ENCODE measurements at places on chromosomes 7 and 10.

- DNase-seq: no peak
These were observed 46.1 kb upstream of the GRB10 start for GRCh38 chr7:50828801-50829200.

DNA sequence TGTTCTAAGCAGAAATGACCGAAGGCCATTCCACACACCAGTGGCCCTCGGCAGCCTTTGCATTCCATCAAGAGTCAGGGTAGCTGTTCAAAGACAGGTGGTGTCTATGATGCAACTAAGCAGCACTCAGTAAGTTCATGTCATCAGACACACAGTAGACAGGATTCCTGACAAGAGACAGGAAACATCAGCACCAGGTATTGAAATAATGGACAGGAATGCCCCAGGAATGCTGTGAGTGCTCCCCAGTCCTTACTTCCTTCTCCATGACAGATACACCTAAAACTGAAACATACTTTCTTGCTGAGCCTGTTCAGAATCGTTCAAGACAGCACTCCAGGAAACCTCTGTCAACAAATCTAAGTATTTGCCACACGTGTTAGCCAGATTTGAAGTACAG is 204.4 kb downstream of the TPST1 start:
- DNase-seq: no peak

DNA sequence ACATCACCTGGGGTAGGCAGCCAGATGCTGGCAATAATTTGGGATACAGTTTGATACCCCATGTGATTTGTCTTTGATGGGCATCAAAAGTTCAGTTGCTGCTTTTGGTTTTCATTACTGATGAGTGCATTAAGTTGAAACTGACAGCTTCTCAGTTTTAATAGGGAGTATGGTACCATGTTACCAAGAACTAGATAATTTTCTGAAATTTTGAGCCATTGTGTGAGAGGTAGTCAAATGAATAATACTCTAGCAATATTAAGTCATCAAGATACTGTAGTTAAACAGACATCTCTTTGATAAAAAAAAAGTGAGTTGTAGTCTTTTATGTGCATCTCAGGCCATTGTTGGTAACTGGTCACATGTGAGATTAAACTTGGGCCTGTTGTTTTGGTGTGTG is 71.5 kb downstream of the ST7 start:
- no peak for DNase-seq

DNA sequence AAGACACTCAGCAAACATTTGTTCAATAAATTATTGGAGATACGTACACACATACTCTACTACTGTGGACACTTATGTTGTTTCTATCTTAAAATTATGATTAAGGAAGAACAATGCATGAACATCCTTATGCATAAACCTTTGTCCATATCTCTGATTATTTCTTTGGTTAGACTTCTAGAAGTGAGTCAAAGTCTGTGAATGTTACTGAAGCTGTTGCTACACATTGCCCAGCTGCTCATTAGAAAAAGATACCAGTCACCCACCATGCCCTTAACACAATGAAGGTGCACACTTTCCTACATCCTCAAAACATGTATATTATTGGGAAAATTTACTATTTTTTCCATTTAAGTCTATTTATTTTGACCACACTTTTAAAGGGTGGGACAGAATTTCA is 1.4 kb upstream of the CLRN3 start:
- no peak for DNase-seq

DNA sequence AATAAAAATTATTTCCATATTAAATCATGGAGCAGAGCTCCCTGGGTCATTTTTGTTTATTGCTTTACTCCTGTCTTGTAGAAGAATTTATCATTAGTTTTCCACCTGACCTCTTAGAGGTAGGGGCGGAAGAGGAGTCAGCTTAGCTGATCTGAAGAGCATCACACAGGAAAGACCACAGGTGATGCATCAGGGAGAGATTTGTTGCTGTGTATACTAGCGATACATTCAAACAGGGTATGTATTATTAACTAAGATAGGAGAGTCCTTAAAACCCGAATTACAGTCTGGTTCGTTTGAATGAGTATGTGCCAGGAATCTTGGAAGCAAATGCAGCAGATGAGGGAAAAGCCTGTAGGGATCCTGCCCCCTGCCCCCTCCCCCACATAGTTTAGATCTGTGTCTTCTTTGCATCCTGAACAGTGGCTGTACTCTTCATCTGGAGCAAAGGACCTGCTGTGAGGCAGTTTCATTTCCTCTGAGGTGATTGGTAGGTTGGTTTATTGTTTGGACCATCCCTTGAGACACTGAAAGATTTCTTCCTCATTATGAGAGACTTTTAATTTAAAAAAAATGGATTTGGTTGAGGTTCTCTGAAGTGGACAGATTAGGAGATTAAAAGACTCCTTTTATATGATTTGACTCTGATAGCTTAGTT is 177.0 kb downstream of the SND1 start:
- no peak for DNase-seq

DNA sequence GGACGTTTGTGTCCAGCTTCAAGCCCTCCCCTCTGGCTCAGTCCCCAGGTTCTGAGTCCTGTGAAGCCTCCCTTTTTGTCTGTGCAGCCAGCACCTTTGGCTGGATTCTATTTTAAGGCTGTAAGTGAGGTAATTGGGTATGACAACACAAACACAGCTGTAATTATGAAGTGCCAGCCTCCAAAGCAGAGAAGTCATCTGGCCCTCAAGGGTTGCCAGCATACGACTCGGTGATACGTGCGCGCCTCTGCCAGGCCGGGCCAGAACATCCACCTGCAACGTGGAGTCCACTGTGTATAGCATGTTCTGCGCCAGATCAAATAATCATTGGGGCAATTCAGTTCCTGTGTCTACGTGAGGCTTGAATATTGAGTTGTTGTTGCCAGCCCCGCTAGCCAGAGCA is 6.7 kb upstream of the FAM180A start:
- DNase-seq: no peak

GRCh38 chr10:122954731-122955050 is 664 bp upstream of the C10orf88 start:
- no peak for DNase-seq

GRCh38 chr10:21953585-21954057 is 49.9 kb downstream of the DNAJC1 start:
- peak; percentile 50 for DNase-seq

Data from AML-193 (cell line).